Islet precursor cell (in vitro differentiated cells): ENCODE measurements at places on chromosomes 12 and 14.

DNA sequence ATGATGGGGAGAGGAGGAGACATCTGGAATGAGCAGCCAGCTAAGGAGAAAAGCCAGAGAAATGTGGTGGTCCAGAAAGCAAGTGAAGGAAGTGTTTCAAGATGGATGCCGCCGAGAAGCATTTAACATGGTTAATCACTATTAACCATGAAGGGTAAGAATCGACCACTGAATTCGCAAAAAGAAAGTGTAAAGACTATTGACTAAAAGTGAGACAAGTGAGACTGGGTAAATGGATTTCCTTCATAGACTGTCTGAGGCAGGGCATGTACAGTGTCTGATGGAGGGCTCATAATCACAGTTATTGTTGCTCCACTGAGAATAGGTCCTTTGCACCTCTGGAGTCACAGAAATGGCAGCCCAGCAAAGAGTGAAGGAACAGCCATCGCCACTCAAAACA, 25.3 kb upstream of the CLMN start:
- DNase-seq: peak; percentile 19

DNA sequence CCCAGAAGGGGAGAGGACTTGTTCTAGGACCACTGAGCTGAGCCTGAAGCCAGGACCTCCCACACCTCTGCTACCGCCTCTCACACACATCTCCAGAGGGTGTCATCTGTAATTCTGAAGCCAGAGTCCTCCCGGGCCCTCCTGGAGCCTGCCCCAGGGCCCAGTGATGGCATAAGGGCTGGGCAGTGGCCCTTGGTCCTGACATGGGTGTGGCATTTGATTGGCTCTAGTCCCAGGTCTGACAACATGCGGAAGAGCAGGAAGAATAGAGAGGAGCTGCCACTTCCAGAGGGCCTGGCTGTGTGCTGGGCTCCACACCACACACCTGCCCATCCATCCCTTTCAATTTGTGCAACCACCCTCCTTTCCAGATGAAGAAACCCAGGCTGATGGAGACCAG, 144.3 kb upstream of the GSC start:
- no peak for DNase-seq

GRCh38 chr12:120006258-120006975, 17.4 kb downstream of the BICDL1 start:
- peak; percentile 78 for DNase-seq

DNA sequence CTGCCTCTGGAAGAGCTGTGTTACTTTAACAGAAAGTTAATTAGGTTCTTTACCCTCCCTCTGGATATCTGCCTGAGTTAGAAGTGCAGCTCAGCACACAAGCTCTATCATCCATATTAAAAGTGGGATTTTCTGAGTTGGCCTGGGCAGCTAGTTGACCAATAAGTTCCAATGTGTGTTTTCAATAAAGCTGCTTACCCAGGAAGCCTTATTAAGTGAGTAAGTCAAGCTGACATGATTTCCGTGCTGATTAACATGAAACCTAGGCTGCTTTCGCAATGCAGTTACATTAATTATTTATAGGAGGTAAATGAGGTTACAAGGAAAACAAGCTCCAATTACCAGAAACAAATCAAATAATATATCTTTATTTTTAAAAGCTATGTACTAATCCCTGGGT, 4.8 kb downstream of the NEUROD4 start:
- DNase-seq: no peak

DNA sequence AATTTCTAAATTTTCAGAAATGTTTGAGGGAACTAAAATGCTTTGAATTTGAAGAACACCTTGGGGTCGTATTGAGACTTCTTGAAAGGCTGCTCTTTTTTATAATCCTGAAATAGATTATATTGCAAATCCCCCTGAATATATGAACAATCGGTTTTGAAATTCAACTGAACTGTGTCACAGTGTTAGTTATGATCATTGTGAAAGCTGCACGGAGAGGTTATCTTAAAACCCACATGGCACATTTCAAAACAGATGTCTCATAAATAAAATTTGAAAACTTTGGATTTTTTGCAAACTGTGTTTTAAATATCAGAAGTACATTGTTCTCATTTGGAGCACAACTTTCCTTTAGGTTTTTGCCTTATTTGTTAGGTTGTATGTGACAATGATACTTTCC, 218.4 kb downstream of the TMEM117 start:
- no peak for DNase-seq
